IPS DF 6.9 (cell line): ENCODE measurements at places on chromosomes 11 and 22.

DNA sequence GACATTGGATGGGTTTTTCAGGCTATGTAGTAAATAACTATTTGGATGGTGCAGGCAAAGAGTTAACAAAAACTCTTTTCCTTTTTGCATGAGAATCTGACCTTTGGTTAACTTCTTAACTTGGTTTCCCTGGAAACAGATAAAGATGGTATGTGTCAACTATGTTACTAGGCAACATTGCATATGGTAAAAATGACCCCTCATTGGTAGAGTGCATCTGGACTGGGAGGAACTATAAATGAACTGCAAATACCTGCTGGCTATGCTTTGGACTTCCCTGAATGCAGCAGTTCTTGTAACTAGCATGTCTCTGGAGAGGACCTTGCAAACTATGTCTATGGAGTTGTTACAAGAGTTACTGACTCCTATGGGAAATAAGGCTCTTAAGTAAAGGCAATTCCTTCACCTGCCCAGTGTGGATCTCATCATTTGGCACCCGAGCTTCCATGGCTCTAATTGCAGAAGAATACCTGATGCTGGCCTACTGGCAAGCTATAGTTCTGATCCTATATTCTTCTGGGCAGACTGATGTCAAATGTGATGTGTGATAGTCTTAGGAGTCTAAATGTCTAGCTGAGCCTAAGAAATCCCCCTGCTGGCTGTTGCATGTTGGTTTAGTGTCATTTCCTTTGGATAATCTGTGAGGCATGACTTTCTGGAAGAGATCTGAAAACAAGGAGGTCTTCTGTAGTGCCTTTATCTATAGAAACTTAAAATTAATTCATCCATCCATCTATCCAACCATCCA is 126.7 kb upstream of the MTMR2 start:
- DNase-seq = no peak

DNA sequence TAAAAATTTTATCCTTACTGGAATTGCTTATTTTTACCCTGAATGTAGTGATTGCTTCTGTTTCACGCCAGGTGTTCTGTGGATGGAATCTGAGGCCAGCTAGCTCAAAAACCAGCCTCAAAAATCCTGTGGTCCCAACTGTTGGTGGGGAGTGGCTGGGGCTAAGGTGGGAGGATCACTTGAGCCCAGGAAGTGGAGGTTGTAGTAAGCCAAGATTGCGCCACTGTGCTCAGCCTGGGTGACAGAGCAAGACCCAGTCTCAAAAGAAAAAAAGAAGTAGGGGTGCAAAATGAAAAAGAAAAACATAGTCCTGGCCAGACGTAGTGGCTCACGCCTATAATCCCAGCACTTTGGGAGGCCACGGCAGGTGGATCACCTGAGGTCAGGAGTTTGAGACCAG is 27.0 kb upstream of the SLC5A1 start:
- no peak for DNase-seq

DNA sequence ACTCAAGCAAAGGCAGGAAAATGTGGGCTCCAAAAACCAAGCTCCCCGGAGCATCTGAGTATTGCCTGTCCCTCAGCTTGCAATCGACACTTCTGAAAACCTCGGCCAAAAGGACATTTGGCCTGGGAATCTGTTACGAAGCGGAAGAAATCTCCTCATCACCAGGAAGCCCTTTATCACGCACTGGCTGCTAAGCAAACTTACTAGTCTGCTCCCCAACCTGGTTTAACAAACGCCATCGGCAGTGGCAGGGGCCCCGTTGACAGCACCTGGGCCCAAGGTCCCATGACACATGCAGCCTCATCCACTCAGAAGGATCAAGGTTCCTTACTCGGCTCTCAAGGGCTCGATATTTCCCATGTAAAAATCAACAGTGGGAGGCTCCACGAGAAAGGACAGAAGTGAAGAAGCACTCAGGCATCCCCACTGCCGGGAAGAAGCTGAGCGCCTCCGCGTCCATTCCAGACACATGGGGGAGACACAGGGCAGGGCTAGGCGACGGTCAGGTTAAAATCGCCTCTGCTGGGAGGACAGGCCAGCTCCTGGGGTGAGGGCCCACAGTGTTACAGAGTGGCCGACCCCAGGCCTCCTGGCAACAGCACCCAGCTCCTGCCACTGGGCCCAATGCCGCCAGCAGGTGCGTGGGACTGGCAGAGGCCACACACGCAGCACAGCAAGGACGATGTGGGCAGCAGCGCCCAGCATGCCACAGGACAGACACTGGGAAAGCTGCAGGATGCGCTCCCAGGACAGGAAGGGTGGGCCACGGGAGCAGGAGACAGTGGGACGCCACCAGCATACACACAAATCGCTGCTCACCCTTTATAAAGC is 27.1 kb downstream of the BRD1 start:
- no peak for DNase-seq

- no peak for DNase-seq
Measured at GRCh38 chr11:34311126-34311525, 46.7 kb downstream of the ABTB2 start.
